ENCODE measurements at places on chromosomes 12 and 14.

- DNase-seq = peak; percentile 67
Measured at GRCh38 chr12:42140901-42141300, 3.8 kb downstream of the GXYLT1 start.

DNA sequence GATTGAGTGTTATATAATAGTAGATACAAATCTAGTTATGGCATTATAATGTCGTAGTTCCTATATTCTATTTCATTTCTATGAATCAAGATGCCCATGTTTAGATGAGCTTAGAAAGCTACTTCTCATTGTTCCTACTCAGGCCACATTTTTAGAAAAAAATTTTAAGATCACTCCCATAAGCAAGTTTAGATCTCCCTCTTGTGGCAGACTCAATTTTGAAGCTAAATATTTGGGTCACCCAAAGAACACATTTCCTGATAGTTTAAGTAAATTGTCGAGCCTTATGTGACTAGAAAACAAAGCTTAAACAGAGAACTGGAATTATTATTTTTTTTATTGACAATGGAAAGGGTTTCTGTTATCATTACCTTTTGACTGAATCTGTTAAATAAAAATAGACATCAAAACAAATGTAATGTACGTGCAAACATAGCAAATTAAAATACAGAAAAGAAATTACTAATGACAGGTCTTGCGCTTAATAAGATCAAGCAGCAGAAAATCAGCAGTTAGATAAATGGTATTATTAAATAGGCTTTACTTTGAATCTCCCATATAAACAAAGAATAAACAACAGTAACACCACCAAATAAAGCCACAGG is 180.2 kb downstream of the ACSS3 start:
- DNase-seq = peak; percentile 64

- DNase-seq = no peak
Measured at GRCh38 chr14:24437020-24437735, 5.4 kb downstream of the SDR39U1 start.

DNA sequence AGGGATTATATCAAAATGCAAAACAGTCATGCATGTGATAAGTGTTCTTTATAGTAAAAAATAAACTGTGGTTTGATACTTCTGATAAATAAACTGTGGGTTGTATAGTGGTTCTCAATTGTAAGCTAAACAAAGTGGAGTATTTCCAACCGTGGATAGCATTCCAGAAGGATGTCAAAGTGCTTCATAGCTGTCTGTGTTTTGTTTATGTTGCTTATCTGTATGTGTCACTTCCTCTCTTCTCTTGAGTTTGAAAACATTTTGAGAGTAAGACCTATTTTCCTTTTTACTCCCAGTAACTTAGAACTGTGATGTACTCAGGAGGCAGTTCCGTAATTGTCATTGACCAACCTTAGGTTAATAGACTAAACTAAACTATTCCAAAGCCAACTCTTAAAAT is 415.8 kb downstream of the TMTC2 start:
- DNase-seq = no peak

- DNase-seq = peak; percentile 89
Measured at GRCh38 chr12:112121780-112122565, 3.4 kb upstream of the TRAFD1 start.
